ENCODE measurements at places on chromosomes 4 and X.

- DNase-seq: no peak
Observed at GRCh38 chr4:41212616-41213203, 1.6 kb downstream of the APBB2 start.

DNA sequence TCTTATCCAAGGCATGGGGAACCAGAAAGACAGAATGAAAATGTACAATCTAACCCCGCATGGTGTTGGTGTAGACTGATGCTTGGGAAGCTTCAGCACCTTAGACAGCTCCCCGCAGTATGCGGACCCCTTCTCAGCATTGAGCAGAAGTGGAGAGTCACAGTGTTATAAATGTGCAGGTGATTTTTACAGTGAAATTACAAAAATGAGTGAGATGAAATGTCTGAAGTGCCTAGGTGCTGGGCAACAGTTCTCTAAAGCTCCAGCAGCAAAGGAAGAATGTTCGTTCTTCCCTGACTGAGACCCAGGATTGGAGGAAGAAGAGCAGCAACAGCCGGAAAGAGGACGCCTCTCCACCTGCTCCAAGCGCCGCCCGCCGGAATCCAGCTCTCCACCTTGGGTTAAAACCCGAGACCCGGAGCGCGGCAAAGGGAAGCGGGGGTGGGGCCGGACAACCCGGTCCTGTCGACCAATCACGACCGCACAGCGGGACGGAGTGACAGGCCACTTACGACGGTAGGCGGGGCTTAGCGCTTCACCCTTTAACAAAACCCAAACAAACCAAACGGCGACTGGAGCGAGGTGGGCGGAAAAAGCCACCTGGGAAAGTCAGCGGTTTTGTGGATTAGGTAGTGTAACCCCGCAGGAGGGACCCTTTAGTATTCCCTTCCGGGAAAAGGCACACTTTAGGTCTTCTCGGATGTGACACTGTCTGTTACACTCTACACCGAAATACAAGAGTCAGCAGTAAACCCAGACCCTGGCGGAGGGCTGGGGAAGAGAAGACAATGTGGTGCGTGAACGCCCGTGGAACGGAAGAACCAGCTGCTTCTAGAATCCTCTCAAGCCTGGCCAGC, at the start of gene GLRA3:
Gene GLRA3, minus strand, starts transcription at position 403 of the 857 bp plus-strand sequence. CDS start 436 bp downstream, outside the sequence.
- peak; percentile 8 for DNase-seq

DNA sequence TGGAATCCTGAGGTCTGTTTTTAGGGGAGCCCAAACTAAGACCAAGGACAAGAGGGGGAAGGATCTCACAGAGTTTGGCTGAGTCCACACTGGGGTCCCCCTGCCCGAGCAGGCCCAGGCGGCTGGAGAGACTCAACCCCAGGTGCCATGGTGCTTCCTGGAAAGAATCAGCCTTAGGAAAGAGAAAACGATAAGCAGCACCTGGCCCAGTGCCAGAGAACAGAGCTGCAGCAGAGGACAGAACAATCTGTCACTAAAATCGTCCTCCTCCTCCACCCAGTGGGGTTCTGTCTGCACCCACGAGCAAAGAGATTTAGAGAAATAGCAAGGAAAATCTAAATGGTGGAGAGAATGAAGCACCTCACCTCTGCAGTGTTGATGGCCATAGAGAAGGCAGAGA, 470.5 kb downstream of the BCOR start:
- DNase-seq: peak; percentile 10

GRCh38 chr4:105058177-105058812, 88.4 kb upstream of the TET2 start:
- no peak for DNase-seq

DNA sequence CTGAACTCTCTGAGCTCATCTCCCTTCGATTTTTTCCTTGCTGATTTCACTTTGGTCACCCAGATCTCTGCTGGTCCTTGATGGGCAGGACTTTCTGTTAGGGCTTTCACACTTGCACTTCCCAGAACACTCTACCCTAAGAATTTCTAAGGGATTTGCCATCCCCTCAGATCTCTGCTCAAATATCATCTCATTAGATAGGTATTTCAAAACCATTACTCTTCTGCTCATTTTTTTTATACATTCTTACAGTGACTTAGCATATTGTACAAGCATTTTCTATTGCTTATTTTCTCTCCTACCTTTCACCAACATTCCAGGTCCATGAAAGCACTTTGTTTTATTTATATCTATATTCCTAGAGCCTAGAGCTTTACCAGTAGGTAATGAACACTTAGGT, 913.3 kb downstream of the PDHA2 start:
- DNase-seq: no peak

GRCh38 chr4:76712564-76712963, 185.4 kb downstream of the SOWAHB start:
- no peak for DNase-seq

Data from activated CD4-positive, alpha-beta T cell treated with anti-CD3 and anti-CD28 coated beads for 48 hours (primary cell).